ENCODE measurements at places on chromosomes 13 and 19.
A peak's percentile ranks its signal among the peaks of the same experiment; 100 is the strongest.

- DNase-seq, result no peak
Measured at GRCh38 chr19:7909471-7910067, 5.1 kb upstream of the TGFBR3L start.

GRCh38 chr13:27273658-27274425 lies 3.2 kb downstream of the RASL11A start:
- DNase-seq, result no peak

GRCh38 chr19:39727070-39727800 lies 10.6 kb downstream of the CLC start:
- no peak for DNase-seq

DNA sequence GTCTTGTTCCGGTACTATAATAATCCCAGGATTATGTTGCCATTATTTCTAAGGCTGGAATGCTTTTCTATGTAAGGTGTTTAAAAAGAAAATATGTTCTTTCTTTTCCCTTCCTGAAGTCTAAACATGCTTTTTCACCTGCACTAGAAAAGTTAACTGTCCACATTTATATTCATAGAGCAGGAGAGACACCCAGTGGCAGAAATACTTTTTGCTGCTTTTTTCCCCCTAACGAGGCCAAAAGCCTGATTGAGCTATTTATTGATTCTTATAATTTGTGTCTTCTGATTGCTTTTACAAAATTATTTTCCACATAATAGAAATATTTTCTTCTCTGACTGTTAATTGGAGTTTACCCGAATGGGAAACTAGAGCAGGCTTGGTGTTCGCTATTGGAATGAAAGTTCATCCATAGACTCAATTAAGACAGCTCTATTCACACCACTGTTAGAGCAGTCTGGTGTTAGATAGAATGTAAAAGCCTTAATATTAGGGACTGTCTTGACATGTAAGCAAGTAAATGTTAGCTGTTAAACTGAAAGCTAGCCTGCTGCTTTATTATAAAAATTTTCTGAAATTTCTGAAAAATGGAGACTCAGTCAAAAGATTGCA lies 15.8 kb downstream of the GPR180 start:
- DNase-seq, result peak; percentile 47

Measured in activated T-cell treated with anti-CD3 and anti-CD28 coated beads for 4 hours (primary cell).